ENCODE measurements at places on chromosomes 5 and 9.

DNA sequence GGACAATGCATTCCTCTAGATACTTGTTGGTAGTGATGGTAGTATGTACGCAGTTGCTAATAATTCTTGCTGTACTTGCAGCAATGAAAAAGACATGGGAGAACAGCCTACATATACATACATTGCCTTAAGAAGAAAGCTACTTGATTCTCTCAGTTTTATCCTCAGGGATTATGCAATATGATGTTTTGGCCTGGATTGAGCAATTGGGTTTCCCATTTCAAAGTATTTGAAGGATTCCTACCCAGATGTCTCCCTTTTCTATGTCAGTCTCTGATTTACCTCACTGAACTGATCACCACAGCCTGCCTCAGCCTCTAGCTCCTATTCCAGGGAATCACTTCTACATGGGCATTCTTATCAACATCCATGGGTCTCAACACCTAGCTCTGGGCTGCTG is 210.1 kb upstream of the CDH10 start:
- DNase-seq: no peak

DNA sequence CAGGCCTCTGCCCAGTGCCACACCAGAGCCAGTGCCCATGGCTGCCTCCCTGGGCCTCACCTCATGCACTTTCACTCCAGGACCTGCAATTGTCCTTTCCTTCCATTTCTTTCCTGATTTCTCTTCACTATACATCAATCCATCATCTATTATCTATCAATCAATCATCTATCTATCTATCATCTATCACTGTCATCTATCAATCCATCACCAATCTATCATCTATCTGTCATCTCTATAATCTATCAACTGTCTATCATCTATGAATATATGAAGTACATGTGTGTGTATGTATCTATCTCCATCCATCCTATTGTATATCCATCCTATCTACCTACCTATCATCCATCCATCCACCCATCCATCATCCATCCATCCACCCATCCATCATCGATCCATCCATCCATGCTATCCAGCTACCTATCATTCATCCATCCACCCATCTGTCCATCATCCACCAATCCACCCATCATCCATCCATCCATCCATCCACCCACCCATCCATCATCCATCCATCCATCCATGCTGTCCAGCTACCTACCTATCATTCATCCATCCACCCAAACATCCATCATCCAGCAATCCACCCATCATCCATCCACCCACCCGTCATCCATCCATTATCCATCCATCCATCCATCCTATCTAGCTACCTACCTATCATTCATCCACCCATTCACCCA is 26.9 kb downstream of the SLC6A3 start:
- no peak for DNase-seq

- DNase-seq: no peak
These were observed 229.7 kb upstream of the IRX4 start for GRCh38 chr5:2112173-2113025.

DNA sequence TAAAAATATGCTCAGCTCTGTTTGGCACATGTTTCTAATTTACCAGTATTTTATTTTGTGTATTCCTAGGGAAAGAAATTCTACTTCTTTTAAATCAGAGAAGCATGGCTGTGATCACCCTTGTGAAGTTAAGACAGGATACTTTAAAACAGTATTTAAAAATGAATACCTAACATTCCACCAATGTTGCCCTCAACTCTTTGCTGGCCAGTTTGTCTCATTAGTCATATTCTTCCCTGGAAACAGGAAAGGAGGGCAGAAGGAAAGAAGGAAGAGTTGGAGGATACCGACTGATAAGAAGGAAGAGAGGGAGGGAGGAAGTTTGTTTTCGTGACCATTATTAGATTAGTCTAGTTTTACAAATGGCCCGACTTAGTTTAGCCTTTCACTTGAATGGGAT is 137.4 kb downstream of the PLK2 start:
- no peak for DNase-seq

- DNase-seq: no peak
These were observed 53.7 kb downstream of the CERT1 start for GRCh38 chr5:75457691-75458090.

DNA sequence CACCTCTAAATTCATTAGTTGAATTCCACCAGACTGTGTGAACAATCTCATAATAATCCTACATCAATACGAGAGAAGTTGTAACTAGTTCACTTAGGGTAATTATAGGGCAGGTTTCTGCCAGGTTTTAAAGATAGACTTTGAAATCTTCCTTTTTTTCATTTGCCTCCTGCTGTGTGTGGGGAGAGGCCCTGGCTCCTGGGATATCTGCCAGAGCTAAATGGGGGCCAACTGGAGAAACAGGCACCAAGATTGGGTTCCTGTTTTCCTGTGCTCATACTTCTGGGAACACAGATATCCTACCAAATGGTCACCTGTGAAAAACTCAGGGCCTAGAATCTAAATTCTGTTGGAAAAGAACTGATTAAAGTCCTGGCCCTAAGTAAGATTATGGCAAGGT is 42.3 kb downstream of the SH3RF2 start:
- DNase-seq: no peak

GRCh38 chr5:75847561-75848021 is 130.4 kb upstream of the POC5 start:
- no peak for DNase-seq

GRCh38 chr5:120152472-120152871 is 311.6 kb upstream of the PRR16 start:
- no peak for DNase-seq

GRCh38 chr5:158873104-158873503 is 226.6 kb downstream of the EBF1 start:
- DNase-seq: no peak

DNA sequence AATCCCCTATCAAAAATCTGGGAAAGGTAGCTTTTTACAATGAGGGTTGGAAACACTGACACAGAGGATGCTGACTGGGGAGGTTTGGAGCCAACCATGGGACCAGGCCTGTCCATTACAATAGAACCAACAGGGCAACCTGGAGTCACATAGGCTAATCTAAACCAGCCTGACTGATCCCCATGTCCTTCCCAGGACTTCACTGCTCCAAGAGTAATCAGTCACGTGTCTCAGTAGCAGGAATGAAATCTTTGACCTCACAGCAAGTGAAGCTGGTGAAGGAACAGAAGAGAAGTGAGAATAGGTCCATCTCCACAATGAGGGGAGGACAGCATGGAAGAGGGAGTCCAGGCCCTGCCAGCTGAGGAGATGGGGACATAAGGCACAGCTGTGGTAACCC is 16.0 kb upstream of the GLRX start:
- DNase-seq: no peak

DNA sequence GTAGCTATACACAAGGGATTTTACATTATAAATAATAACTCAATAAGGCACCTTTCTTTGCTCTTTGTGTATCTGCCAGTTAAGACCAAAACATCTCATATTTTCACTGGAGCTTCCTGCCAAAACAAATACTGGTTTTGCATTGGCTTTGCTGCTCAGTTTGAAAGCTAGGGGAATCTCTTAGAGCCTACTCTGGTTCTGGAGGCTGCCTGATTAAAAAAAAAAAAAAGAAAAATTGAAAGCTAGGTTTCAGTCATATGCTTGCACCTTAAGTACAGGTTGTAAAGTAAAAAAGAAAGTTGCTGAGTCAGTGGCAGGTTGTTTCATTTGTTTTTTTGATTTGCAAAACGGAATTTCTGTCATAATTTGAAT is 2.3 kb downstream of the DENND4C start:
- no peak for DNase-seq

DNA sequence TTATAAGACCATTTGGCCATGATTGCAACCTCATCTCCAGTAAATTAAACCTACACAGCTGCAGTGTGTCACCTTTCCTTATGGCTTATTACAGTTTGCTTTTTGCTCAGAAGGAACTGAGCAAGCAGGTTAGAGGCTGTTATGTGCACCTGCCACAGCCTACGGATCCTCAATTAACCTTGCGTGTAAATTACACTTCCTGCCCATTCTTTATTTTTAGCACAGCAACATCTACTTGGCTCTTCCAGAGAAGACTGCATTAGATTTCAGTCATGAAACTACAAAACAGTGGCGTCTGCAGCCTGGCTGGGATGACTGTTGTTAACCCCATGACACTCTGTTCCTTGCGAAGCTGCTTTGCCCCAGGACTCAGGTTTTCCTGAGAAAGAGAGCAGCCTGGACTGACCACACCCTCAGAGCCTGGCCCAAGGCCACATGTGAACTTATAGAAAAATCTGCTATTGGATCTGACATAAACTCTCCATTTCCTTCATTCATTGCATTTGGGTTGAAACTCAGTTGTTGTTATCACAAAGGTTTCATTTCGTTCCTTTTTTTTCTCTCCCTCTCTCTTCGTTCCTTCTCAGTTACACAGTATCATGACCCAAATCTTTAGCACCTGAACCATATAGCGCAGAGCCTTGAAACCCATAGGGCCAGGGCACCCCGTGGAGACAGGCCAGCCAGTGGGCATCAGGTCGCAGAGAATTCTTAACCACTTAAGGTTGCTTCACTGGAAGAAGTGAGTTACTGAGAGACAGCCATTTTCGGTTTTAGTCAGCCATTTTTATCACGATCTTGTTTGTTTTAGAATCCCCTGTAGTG is 138.6 kb downstream of the PALM2AKAP2 start:
- no peak for DNase-seq

- DNase-seq: no peak
These were observed 5.4 kb downstream of the MED22 start for GRCh38 chr9:133342570-133342969.

GRCh38 chr9:33289496-33289895 is 820 bp upstream of the NFX1 start:
- no peak for DNase-seq

GRCh38 chr9:123868002-123868401 is 61.9 kb downstream of the DENND1A start:
- no peak for DNase-seq

GRCh38 chr9:118268046-118268445 is 563.8 kb downstream of the TLR4 start:
- no peak for DNase-seq

DNA sequence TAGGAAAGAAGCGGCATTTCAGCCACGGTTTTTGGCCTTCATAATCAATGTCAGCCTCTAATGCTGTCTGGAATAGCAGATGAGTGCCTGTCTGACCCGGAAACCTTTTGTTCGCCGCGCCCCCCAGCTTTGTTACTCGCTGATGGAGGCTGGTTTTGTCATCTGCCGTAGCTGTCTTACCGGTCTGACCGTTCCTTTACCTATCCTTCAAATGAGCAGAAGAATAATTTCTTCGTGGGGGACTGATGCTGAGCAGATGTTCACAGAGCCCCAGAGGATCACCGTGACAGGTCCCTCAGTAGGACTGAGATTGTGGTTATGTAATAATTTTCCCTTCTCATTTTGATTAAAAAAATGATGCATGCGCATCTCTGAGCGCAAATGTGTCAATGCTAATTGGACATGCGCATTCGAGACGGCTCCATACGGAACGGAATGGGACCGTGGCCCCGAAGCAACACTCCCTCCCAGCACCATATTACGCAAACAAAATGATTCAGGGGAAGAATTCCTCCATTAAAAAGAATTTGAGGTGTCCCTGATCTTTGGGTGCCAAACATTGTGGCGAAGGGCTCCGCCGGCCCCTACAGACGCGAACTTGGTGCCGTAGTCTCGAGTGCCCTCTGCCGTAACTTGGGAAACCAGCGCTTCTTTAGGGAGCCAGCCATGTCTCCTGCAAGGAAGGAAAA is 27.6 kb downstream of the TLX3 start:
- DNase-seq: no peak

DNA sequence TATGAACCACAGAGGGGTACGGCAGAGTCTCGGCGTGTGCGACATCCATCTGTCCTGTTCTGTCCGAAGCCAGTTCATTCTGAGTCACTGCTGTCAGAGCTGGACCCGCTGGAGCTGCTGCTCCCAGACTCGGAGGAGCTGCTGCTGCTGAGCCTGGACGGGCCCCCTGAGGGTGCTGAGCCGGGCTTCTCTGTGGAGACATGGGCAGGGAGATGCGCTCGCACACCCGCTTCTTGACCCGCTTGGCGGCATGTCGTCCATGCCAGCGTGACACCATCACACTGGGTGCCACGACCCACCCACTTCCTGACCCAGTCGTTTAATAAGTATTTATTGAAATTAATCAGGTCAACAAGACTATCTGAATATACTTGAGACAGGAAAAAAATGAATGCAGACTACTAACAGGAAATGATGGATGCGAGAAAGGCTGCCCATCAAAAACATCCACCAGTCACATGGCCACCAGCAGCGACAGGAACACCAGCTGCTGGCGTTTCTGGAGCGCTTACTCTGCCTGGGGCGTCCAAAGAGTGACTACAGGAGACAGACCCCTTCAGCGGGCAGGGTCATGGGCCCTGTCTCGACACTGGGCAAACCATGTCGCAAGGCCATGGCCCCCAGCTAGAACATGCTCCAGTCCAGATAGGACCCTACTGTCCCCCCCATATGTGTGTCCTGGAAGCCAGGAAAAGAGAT is 8.4 kb downstream of the BRD3OS start:
- no peak for DNase-seq

DNA sequence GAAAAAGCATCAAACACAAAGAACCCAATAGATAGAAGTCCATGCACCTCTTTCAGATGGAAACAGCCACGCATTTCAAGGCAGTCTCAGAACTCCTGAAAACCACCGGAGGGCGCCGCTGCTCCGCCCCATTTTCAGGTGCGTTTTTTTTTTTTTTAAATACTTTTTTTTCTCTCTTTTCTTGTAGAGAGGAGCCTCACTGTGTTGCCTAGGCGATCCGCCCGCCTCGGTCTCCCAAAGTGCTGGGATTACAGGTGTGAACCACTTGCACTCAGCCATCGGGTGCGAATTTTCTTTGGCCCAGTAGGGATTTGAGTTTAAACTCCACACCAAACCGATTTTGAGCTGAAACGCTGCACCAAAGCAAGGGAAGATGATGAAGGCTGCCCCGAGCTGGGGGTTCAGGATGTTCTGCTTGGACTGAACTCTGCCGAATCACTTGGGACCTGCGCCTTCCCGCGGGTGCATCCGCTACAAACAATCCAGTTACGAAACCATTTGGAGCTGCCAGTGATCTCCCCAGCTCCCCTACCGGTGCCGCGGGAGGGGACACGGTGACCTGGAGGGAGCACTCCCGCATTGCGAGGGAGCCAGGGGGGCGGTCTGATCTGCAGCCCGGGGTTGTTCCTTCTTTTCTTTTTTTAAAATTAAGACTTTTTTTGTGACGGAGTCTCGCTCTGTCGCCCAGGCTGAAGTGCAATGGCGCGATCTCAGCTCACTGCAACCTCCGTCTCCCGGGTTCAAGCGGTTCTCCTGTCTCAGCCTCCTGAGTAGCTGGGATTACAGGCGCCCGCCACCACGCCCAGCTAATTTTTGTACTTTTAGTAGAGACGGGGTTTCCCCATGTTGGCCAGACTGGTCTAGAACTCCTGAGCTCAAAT is 1.4 kb downstream of the PTGR1 start:
- DNase-seq: peak; percentile 23

DNA sequence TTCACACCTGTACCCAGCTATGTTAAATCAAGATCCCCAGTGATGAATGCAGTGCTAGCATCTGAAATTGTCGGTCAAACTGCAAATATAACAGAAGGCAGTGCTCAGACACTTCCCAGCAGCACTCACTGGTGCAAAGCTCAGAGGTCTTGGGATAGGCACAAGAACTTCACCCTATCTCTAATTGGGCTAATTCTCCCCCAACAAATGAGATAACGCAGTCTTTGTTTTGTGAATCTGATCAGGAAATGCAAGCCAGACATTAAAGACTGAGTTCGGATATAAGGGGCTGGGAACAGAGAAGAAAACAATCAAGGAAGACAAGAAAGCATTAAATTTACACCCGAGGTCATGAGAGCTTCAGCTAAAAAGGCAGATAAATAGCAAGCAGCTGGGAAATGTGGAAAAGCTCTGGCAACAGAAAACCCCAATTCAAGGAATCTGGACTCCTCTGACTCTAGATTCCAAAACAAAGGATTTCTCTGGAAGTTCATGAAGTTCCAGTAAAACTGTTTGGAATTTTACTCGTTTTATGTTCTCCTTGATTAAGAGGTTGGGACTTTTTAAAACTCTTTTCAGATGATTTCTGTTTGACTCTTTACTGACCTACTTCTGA is 65.1 kb downstream of the GNA14 start:
- DNase-seq: no peak
